ENCODE measurements at places on chromosomes 12 and 14. TPM values are rescaled to one million over a fixed set of nuclear protein-coding genes. Genes with fewer than 3 reads are reported as not detected.

- peak; percentile 36 for ATAC-seq
Observed at GRCh38 chr12:120710805-120711296, 593 bp downstream of the UNC119B start.

- peak; percentile 20 for ATAC-seq
Observed at GRCh38 chr14:101235335-101236103, 325.8 kb upstream of the DIO3 start.

GRCh38 chr12:117857632-117858612 is 110.9 kb downstream of the KSR2 start:
- ATAC-seq = no peak

DNA sequence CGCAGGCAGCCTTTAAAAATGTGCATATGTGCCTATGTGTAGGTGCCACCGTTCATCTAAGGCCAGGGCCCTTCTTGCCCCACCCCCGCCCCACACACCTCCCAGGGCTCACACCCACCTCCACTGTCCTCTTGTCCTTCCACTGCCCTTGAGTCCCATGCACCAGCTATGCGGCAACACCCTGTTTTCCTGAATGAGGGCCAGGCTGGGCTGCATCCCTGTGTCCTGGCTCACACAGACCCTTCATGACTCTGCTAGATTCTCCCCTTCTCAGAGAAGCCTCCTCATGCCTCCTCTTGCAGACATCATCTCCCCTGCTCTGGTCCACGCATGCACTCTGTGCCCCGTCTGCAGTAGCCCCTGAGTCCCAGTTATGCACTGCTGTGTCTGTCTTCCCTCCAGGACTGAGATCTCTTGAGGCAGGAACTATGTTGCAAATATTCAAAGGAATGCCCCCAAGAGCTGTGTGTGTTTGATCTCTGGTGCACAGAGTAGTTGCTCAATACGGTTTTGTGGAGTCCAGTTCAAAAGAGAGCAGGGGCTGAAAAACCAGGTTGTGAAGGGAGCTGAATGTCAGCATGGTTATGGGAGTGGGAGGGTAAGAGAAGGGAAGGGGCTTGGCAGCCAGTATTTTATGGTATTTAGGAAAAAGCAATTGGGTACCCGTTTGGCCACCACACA is 47.3 kb upstream of the ESRRB start:
- ATAC-seq = no peak

GRCh38 chr14:103749860-103750259 is 34.2 kb downstream of the ZFYVE21 start:
- no peak for ATAC-seq

DNA sequence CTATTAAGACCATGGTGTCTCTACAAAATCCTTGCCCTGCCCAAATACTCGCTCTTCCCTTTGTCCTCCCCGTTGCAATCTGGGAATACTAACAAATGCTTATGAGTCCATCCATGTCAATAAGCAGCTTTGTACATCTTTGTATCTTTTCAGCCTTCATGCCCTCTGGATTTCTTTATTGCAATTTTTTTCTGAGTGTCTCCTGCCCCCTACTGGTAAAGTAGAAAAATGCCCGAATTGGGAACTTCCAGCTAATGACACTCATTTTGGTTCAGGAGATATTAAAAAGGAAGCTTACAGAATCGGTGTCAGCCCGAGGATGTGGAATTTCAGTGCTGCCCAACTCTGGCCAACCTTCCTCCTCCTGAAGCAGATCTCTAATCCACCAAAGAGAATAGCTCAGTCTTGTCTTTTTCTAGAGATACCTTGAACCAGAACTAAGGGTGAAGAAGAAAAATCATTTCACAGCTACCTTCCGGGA is 46.0 kb downstream of the SH2B3 start:
- peak; percentile 19 for ATAC-seq

- peak; percentile 44 for ATAC-seq
Observed at GRCh38 chr14:72745991-72746980, 147.6 kb downstream of the DPF3 start.

DNA sequence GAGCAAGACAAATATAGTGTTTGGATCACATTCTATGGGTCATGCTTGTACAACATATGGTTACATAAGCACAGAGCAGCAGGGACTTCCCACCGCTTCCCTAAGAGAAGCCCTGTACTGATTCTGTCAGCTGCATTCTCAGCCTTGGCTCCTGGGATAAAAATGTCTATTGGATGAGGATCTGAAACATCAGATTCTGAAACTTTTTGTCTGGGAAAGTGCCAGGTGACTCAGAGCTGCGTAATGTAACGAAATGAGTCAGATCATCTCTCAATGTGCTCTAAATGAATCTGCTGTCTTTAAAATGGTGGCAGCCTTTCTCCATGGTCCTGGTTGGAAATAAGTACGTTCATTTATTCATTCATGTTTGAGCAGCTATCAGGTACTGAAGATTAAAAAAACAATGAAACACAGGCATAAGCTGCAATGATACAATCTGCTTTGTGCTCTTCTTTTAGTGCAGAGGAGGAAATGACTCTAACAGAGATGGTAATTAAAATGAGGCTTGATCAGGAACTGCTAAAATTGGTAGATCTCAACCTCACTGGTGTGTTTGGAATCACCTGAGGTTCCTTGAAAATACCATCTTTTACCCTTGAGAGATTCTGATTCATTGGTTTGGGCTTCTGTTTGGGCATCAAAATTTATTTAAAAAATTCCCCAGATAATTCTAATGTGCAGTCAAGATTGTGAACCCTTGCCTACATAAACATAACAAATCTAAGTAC is 99.1 kb upstream of the NAP1L1 start:
- no peak for ATAC-seq

DNA sequence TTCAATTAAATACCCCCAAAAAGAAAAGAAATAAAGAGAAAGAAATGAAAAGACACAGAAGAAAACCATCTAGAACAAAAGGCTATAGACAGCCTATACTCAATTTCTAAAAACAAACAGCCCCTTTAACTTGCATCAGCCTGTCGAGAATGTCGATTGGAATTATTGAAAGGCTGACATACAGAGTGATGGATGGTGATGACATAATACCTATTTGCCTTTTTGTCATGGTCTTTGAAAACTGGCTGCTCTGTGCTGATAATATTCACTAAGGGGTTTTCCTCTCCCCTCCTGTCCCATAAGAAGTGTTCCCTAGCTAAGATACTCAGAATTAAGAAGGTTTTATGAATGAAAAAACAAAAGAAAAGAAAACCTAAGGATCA is 393.7 kb downstream of the SOX5 start:
- no peak for ATAC-seq

GRCh38 chr12:132489078-132489601 is 811 bp upstream of the FBRSL1 start:
- peak; percentile 13 for ATAC-seq

DNA sequence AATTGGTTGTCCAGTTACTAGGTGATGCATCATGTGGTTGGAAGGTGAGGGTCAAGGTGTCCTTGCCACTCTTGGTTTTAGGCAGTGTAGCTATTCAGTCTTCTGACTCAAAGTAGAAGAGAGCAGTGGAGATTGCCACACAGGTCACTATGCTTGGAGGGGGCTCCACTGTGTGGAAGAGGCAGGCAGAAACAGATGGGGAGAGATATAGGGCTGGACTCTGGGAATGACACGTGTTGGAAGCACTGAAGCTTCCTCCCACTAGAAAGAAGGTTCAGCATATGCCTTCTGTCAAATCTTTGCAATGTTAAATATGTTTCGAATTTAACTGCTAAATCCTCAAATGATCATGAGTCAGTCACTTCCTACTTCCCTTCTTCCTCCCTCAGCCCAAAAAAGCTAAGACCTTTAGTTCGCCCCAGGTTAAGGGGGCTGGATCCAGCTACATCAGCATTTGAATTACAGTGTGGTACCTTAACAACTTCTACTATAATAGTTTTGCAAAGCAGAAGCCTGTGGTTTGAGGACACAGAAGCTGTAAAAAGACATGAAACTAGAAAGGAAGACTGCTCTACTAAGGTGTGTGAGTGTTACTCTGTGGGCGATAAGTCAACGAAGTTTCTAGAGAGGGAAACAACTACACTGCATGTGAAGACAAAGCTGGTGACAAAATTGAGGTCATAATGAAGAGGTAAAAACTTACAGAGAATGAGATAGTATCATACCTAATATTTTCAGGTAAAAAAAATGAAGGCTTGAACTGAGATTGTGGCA is 228.0 kb downstream of the NELL2 start:
- ATAC-seq = no peak

The PRR4 gene
- 344 TPM for total RNA-seq

- ATAC-seq = no peak
Observed at GRCh38 chr14:101593411-101594238, 32.3 kb downstream of the DIO3 start.

DNA sequence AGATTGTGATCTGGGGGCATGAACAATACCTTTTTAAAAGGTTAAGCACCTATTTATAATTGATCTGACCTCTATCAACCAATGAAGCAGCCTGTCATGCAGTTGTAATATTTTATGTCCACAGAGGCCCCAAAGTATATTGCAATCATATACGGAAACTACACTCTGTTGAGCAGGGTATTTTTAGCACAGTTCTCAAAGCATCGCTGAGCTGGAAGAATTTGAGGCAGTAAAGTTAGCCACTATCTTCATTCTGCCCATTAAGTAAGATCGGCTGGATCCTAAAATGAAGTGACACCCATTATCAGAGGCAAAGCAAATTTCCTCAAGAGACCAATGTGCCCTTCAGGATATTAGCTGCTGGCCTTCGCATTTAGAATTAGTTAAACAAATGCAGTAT is 47.7 kb upstream of the GRIP1 start:
- ATAC-seq = no peak

DNA sequence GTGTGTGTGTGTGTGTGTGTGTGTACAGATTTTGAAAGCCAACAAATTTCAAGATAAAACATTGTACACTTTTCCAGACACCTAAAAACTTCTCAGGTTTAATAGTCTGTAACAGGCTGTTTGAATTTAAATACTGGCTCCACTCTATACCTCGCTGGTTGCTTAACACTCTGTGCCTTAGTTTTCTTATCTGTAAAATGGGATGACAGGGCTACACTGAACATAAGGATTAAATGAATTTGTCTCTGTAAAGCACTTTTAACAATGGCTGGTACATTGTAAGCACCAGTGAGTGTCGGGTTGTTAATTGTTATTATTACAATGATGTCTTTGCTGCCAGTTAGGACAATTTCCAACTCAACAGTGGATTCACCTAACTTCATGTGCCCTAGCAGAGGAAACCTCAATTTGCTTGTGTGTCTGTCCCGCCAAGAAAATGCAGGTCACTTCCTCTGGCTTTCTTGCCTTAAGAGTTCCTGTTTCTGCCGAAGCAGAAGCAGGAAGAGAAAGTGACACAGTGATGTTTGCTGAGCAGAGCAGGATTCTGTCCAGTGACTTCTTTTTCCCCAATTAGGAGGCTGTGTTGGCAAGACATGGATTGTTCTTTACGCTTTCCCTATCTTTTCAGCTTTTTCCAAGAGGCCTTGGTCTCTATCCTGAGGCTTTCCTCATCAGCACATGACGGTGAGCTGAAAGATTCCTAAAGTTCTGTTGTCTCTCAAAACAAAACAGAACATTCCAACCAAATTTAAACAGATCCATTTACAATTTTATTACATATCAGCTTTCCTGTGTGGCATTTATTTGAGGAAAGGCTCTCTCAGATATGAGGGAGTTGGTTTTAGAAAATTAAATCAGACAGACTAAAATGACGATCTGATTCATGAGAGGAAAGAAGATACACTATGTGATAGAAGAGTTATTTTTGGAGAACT is 154.1 kb upstream of the ATP2B1 start:
- ATAC-seq = peak; percentile 39

DNA sequence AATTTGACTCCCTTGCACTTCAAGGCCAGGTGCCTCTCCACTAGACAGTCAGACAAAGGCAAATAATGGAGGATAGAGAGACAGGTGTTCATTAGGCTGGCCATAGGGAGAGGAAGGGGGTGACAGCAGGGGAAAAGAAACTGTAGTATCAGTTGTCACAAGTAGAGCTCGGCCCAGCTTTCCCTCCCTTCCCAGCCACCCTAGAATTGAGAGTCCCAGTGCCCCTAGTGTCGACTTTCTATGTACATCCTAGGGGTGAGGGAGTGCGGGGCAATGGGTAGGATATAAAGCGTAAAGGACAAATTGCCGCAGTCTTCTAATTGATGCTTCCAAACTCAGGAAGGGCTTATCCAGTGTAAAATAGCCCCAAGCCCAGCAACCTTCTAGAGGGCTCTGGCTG is 39.0 kb downstream of the BAZ2A start:
- no peak for ATAC-seq

The OR4Q2 gene
- total RNA-seq = not detected

- no peak for ATAC-seq
Observed at GRCh38 chr12:124808272-124808671, 55.4 kb downstream of the SCARB1 start.

The CIROP gene
- total RNA-seq = 0.31 TPM

The CDCA3 gene
- total RNA-seq = 1.5 TPM

- no peak for ATAC-seq
Observed at GRCh38 chr12:119624966-119625365, 31.4 kb downstream of the TMEM233 start.

DNA sequence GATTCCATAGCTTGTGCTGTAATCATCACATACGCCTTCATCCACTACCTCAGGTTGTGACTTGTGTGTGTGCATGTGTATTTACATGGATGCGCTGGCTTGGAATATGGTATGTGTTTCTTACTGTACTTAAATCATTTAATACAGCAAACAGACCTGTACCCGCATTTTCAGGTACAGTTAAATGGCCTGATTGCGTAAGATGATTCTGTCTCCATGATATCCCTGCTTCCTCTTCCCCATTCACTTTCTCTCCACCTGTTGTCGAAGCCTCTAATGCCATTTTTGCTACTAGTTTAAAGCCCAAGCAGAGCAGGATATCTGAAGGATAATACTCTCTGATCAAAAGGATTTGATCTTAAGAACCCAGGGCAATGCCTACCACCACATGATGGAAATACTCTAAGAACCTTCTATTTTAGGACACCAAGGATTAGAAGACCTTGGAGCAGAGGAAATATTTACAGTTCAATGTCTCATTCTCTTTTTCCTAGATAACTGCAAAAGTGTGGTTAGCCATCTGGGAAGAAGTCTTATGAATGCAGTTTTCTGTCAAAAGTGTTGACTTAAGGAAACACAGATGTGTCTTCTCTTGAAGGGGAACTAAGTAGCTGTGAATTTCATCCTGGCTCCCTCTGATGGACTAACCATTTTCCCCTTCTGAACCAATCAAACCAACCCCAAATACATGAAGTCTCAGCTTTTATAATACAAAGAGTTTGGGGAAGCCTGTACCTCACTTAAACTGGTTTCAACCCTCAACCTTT is 78.7 kb downstream of the HELB start:
- no peak for ATAC-seq

The PDE3A gene
- total RNA-seq = 114 TPM

The OR6C2 gene
- total RNA-seq = not detected

- ATAC-seq = no peak
Observed at GRCh38 chr12:130177635-130178242, 15.5 kb downstream of the FZD10 start.

GRCh38 chr14:68232300-68233055 is 412.9 kb downstream of the RAD51B start:
- ATAC-seq = peak; percentile 88

The TMEM63C gene
- not detected for total RNA-seq

GRCh38 chr14:52700701-52701172 is 5.4 kb upstream of the ERO1A start:
- no peak for ATAC-seq

GRCh38 chr14:94051115-94051514 is 25.0 kb downstream of the OTUB2 start:
- no peak for ATAC-seq
